ENCODE measurements at places on chromosomes 2 and 18.

DNA sequence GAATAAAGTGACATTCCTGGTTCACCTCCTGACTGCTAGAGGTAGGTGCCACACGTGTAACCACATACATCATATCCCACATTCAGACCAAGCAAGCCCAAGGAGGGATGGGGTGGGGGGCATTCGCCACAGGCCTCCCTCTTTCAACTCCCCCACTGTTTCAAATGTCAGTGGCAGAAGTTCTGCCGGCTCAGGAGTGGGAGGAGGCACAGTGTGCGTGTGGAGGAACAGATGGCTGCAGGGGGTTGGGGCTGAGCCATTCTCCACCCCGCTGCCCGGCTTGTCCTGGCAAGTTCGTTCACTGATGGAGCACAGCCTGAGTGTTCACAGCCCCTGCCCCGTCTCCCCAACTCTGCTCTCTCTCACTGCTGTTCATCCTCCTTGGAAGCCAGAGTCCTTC lies 75.4 kb upstream of the TANC1 start:
- no peak for DNase-seq

DNA sequence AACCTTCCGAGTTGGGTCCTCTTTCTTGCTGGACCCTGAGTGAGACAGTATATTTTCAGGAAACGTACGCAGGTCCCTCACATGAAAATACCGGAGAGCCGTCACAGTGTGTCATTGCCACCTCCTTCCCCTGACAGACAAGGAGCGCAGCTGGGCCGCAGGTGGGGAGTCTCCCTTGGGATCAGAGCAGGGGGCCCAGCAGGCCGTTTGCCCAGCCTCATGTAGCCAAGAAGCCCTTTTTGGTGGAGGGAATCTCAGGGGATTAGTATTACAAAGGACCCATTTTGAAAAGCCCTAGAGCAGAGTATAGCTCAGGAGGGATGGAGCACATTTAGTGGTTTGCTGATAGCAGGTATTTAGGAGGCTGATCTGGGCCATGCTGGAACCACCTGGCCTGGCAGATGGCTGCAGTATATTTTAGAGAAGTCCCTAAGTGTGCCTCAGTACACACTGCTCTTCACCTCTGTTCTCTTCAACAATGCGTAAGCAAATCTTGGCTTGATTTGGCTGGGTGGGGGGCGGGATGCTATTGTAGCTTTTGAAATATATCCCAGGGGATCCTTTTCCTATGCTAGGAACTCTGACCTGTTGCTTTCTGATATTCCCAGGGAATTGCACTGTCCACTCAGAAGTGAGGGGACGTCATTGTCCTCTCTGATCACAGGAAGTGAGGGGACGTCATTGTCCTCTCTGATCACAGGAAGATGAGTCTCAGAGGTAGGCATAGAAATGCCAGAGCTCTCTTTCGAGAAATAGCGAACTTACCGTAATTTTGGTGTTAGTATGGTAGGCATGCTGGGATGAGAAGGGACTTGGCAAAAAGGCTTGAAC lies 171.9 kb downstream of the HRH4 start:
- DNase-seq, result no peak

DNA sequence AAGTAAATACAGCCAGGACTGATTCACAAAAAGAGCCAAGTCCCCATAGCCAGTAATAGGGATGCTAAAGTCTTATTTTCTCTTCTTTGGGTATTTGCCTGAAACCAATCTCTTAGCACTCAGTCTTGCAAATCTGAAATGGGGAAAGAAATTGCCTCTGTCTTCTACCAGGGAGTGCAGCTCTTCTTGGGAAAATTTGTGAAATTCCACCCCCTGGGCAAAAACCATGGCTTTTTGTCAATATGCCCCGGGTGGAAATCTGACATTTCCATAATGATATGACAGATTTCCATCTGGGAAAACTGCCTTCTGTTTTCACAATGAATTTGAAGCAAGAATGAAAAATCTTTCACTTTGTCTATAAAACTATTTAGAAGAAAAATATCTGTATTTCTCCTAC lies 628.1 kb downstream of the BCL11A start:
- DNase-seq, result no peak

- DNase-seq, result no peak
Measured at GRCh38 chr2:144170179-144170578, 349.7 kb downstream of the ZEB2 start.

GRCh38 chr2:229408356-229408755 lies 137.3 kb upstream of the PID1 start:
- DNase-seq, result no peak

DNA sequence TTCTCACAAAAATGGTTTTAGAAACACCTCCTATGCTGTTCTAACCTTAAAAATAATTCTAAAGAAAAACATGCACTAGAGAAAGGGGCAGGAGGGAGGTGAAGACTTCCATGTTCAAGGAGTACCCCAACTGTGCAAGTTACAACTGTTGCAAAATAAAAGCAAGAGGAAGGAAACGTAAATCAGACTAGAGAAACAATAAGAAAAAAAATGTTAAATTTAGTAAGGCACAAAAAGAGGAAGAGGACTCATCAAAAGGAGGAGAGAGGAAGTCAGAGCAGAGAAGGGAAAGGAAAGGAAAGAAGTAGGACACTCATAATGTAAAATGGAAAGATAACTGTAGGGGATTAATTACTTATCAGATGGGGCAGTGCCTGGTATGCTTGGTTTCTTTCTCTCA lies 34.1 kb downstream of the RAPH1 start:
- DNase-seq, result no peak

DNA sequence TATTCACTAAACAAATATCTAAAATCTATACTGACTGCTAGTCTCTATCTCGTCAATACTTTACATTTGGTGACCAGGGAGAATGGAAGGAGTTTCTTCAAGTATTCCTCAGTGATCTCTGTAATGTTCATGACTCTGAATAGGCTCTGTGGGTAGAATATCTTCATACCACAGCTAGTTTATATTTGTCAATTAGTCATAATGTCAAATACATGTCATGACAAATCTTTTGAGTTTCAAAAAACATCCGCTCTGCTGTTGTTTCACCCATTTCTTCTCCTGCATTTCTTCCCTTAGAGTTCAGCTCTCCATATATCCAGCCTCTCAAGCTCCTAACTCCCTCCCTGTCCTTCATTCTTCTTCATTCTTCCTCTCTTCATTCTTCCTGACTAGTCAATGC lies 206.5 kb upstream of the FANCL start:
- no peak for DNase-seq

- no peak for DNase-seq
Measured at GRCh38 chr18:45166836-45167551, 448.3 kb upstream of the SLC14A2 start.

- no peak for DNase-seq
Measured at GRCh38 chr2:56197816-56198215, 14.0 kb downstream of the CCDC85A start.

- DNase-seq, result no peak
Measured at GRCh38 chr2:43300781-43301583, 74.6 kb upstream of the ZFP36L2 start.

DNA sequence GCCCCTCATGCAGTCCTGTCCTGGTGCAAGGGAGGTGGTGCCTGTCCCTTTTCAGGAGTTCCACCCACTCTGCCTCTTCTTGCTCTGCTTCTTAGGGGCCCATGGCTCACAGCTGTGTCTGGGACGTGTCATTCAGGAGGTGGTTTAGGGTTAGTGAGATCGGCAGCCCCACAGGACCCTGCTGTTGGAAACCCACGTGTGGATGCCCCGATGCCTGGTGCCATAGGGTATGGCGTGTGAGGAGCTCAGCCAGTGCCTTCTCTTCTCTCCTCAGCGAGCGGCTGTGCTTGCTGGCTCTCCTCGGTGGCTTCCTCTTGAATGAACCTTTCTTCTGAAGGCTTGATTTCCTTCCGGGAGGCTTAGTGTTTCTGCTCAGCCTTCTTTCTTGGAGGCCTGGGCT lies 55.2 kb downstream of the LDLRAD4 start:
- DNase-seq, result no peak

DNA sequence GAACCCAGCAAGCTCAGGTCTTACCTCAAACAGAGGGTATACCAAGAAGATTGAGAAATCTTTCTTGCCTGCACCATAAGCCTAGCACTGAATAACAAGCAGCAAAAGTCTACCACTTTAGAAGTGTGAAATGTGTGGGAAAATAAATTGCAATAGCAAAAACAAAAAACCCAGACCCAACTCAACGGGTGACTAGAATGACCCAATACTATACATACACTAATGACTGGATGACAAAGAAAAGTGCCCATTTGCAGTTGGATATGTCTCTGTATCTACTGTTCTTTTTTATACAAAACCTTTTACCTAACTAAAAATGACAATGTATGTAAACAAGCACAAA lies 950.6 kb downstream of the TRIB2 start:
- no peak for DNase-seq

DNA sequence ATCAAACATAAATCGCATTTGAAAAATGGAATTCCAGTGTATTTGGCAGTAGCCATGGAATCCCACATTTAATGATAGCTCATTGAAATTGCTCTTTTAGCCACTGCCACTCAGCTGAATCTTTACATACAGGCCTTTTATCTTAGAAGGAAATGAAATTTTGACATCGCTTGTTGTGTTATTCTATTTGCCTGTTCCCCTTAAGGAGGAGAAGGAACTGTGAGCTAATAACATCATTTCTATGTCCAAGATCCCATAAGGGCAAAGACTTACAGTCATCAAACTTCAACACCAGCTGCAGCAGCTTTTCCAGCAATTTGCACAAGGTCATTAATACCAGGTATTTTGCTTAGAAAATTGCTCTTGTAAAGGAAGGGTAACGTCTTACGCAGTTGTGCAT lies 6.0 kb upstream of the PDCL3 start:
- DNase-seq, result no peak

GRCh38 chr2:240437861-240438809 lies 2.7 kb downstream of the GPC1 start:
- peak; percentile 62 for DNase-seq

GRCh38 chr18:54950221-54950620 lies 9.0 kb downstream of the CCDC68 start:
- DNase-seq, result no peak

- no peak for DNase-seq
Measured at GRCh38 chr2:28557389-28558131, 61.7 kb downstream of the PLB1 start.

DNA sequence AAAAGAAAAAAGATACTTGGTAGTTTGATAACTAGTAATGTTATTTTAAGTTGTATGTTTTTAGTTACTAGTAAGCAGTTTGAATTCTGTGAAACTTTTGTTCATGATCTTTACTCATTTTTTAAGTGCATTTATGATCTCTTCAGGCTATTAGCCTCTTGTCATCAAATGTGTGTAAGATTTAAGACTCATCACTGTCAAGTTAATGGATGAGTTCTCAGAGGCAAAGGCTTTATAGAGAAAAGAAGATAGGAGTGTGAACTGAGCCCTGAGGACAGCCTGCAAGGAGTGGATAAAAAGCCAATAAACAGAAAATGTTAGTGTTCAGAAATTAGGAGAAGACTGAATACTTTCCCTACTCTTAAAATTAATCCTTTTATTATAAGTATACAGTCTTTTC lies 13.5 kb downstream of the NDUFV2 start:
- DNase-seq, result no peak

DNA sequence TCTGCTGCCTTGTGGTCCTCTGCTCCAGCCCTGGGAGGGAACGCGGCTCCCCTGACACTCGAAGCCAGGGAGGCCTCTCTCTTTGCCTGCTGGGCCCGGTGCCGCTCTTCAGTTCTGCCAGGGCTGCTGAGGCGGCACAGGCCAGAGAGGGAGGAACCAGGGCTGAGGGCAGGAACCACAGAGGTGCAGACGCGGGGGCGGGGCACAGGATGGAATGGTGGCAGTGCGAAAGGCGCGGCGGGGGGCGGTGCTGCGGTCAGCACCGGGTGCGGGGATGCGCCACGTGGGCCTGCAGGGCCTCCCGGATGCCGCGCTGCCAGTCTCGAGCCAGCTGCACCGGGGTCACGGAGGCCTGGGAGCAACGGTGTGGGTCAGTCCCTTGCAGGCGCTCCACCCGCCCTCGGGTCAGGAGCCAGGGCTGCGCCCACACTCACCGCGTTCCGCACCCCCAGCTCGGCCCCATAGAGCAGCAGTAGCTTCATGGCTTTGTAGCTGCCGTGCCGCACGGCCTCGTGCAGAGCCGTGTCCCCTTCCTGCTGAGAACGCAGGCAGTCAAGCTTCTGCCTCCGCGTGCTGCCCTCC lies 4.4 kb downstream of the ANKRD23 start:
- peak; percentile 82 for DNase-seq
